Activated naive CD4-positive, alpha-beta T cell treated with anti-CD3 and anti-CD28 coated beads, Interleukin-2, amount 50 U/mL, for 72 hours (primary cell): ENCODE measurements at places on chromosomes 3 and 15. TPM values are rescaled to one million over a fixed set of nuclear protein-coding genes. Genes with fewer than 3 reads are reported as not detected.

- DNase-seq, result no peak
These were observed 14.1 kb downstream of the RFTN1 start for GRCh38 chr3:16499351-16499750.

GRCh38 chr3:14537590-14538450, 2.3 kb downstream of the GRIP2 start:
- DNase-seq, result no peak

DNA sequence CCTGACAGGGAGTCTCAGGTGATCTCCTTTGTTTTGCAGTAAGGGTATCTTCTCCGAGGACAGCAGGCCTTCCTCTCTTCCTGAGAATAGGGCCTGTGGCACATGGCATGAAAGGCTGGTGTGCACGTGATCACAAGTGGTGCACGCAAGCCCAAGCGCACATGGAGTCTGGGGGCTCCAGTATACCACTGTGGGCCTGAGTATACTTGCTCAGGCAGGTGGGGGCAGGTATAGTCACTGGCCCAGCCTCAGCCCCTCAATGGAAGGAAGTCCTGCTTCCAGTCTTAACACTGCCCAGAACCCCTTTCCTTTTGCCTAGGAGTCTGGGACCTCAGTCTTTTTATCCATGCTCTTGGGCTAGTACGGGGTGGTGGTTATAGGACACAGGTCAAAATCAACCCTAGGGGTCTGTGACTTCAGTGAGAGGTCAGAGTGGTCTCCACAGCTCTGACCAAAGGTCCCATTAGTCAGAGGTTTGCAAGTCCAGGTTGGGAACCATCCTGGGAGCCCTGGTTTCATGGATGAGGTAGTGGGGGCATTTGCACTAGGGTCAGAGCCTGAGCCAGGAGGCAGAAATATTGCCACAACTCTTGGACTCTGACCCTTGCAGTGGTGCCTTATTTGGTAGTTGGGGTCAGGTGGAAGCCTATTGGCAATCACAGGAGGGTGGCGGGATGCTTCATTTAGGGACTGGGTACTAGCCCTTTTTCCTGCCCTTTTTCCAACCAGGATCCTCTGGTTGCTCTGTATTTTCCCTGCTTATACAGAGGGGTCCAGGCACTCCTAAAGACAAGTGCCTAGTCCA, 823 bp upstream of the CCDC71 start:
- no peak for DNase-seq

GRCh38 chr15:90957791-90958190, 3.1 kb downstream of the RCCD1 start:
- DNase-seq, result no peak

- DNase-seq, result no peak
These were observed 230.2 kb downstream of the ZNF621 start for GRCh38 chr3:40754994-40755393.

Gene SPTSSB
- not detected for total RNA-seq

Gene SIDT1
- 12.1 TPM for total RNA-seq

GRCh38 chr3:173730391-173730790, 332.8 kb downstream of the NLGN1 start:
- DNase-seq, result no peak

GRCh38 chr3:191296041-191296541, 33.1 kb upstream of the CCDC50 start:
- no peak for DNase-seq
